ENCODE measurements at places on chromosomes 12 and 14. TPM values are rescaled to one million over a fixed set of nuclear protein-coding genes. Genes with fewer than 3 reads are reported as not detected.

- DNase-seq = no peak
- no peak overlapping the region for H3K27ac ChIP-seq
- H3K4me3 ChIP-seq = no peak overlapping the region
- no peaks in the 10 kb centered on the region for H3K27me3 ChIP-seq
Observed at GRCh38 chr12:26631846-26632245, 201.1 kb downstream of the ITPR2 start.

- peaks cover 29% of the 10 kb centered on the region for H3K4me1 ChIP-seq
- H3K4me3 ChIP-seq = no peak overlapping the region
- H3K27ac ChIP-seq = no peak overlapping the region
Observed at GRCh38 chr12:123089631-123090353, 61.1 kb downstream of the PITPNM2 start.

DNA sequence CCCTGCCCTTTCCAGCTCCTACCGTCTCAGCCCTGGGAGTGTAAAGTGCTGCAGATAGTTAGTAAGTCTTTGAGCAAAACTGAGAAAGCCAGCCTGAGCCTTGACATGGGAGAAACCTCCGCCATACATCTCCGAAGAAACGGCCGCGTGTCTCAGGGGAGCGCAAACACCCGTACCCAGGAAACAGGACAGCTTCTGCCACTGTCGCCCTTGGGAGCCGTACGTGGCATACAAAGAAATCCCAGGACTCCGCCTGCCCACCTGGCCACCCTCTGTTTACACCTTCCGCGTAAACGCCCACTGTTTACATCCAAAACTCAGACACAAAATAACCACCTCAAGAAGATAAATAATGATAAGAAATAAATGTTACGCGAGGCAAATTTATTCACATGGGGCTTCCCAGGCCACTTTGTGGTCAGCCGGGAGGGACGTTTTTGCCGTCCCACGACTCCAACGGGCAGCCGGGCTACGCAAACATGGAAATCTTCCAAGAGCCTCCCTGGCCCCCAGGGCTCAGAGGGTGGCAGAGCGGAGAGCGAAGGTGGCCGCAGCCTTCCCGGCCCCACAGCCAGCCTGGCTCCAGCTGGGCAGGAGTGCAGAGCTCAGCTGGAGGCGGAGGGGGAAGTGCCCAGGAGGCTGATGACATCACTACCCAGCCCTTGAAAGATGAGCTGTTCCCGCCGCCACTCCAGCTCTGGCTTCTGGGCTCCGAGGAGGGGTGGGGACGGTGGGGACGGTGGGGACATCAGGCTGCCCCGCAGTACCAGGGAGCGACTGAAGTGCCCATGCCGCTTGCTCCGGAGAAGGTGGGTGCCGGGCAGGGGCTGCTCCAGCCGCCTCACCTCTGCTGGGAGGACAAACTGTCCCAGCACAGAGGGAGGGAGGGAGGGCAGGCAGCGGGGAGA, at the start of gene BDKRB2:
Gene BDKRB2, plus strand, starts transcription at position 689 of the 908 bp plus-strand sequence. CDS start 32,269 bp downstream, outside the sequence.
- no peaks in the 10 kb centered on the region for H3K36me3 ChIP-seq
- peaks cover 8% of the 10 kb centered on the region for H3K27me3 ChIP-seq
- peak; percentile 60 for DNase-seq
- peak within 1 kb of the TSS; percentile 36 for H3K4me3 ChIP-seq
- H3K4me1 ChIP-seq = peaks cover 7% of the 10 kb centered on the region
- no peak within 1 kb of the TSS for H3K27ac ChIP-seq

GRCh38 chr12:53073881-53074280, 5.3 kb downstream of the SPRYD3 start:
- no peak overlapping the region for H3K4me3 ChIP-seq
- no peak for DNase-seq
- H3K27me3 ChIP-seq = no peaks in the 10 kb centered on the region
- peaks cover 20% of the 10 kb centered on the region for H3K4me1 ChIP-seq
- no peaks in the 10 kb centered on the region for H3K36me3 ChIP-seq

GRCh38 chr12:59119676-59120075, 199.4 kb upstream of the LRIG3 start:
- no peak overlapping the region for H3K27ac ChIP-seq
- no peaks in the 10 kb centered on the region for H3K27me3 ChIP-seq
- H3K36me3 ChIP-seq = no peaks in the 10 kb centered on the region
- H3K4me3 ChIP-seq = no peak overlapping the region
- no peaks in the 10 kb centered on the region for H3K4me1 ChIP-seq
- DNase-seq = no peak

- DNase-seq = no peak
- H3K4me3 ChIP-seq = no peak overlapping the region
- no peak overlapping the region for H3K27ac ChIP-seq
- no peaks in the 10 kb centered on the region for H3K36me3 ChIP-seq
- H3K27me3 ChIP-seq = no peaks in the 10 kb centered on the region
- H3K4me1 ChIP-seq = peaks cover 10% of the 10 kb centered on the region
Observed at GRCh38 chr14:31400031-31400638, 20.2 kb downstream of the HEATR5A start.

DNA sequence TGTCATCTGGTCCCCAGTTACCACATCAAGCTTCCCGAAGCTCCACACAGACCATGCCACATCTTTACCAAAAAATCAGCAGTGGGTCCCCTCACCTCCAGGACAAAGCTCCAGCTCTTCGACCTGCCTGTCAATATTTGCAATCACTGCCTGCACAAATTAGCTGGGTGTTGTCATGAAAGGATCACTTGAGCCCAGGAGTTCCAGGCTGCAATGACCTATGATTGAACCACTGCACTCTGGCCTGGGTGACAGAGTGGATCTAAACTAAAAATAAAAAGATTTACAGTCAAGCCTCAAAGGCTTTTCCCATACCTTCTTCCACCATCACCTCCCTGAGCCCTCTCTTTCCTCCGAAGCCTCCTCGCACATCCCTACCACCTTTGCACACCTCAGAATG, 7.2 kb downstream of the CD4 start:
- no peaks in the 10 kb centered on the region for H3K4me1 ChIP-seq
- no peak overlapping the region for H3K27ac ChIP-seq
- no peak overlapping the region for H3K4me3 ChIP-seq

DNA sequence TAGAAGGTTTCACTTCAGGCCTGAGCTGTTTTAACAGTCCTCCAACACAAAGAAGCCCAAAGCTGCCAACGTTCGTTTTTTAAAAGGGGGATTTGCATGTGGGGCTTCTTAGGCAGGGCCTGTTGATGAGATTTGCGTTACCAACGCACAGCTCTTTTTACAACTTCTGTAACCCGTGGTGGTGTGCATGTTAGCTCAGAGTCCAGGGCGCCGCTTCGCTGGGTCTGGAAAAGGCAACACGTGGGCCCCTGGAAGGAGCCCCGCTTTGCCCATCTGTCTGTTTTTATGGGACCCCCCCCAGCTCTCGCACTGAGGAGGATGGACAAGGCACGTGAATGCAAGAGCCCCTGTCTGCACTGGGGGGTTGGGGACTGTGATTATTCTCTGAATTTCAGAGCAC, 84.0 kb downstream of the ESR2 start:
- no peak overlapping the region for H3K4me3 ChIP-seq
- H3K27me3 ChIP-seq = no peaks in the 10 kb centered on the region
- no peak for DNase-seq
- peaks cover 25% of the 10 kb centered on the region for H3K36me3 ChIP-seq
- peaks cover 42% of the 10 kb centered on the region for H3K4me1 ChIP-seq
- peak overlapping the region; percentile 74 for H3K27ac ChIP-seq

DNA sequence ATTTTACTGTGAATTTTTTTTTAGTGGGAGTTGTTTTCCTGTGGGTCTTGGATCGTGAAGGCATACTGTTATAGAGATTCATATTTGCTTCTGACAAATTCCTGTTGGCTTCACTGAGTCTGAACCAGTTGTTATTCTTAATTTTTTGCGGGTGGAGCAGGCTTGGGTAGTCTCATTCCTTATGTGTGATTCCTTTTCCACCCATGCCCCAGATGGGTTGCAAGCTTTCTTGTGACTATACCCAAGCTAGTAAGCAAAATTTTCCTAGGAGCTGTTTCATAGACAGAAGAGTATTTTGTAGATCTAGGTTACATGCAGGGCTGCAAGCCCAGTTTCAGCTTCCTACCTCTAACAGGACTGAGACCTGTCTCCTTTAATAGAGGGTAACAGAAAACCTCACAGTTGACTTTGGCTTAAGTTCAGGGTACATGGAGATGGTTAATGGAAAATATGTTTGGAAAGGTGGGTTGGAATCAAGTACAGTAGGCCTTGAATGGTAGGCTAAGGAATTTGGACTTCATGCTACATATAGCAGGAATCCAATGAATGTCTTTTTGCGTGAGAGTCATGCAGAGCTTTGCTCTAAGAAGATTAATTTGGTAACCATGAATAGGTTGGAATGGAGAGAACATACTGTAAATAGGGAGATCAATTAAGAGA, 29.0 kb downstream of the TRMT5 start:
- no peak overlapping the region for H3K4me3 ChIP-seq
- no peak for DNase-seq
- no peaks in the 10 kb centered on the region for H3K36me3 ChIP-seq
- peak overlapping the region; percentile 59 for H3K27ac ChIP-seq

DNA sequence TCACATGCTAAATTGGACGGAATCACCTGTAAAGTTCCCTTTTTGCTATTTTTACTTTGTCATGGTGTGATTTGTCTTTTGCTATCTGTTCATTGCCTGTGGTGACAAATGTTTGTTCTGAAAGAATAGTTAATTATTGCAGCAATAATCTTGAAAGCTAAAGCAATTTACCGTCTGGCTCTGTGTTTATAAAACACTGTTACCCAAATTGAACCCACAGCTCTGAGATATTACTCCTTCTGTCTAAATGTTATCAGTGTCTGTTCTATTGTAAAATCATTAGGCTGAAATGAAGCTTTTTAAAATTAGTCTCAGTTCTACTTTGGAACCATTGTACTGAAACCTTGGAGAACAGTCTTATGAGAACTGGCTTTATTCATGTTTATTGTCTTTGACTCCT, 42.5 kb downstream of the TMX1 start:
- no peak overlapping the region for H3K27ac ChIP-seq
- H3K4me3 ChIP-seq = no peak overlapping the region
- DNase-seq = no peak
- H3K27me3 ChIP-seq = no peaks in the 10 kb centered on the region
- H3K36me3 ChIP-seq = no peaks in the 10 kb centered on the region

DNA sequence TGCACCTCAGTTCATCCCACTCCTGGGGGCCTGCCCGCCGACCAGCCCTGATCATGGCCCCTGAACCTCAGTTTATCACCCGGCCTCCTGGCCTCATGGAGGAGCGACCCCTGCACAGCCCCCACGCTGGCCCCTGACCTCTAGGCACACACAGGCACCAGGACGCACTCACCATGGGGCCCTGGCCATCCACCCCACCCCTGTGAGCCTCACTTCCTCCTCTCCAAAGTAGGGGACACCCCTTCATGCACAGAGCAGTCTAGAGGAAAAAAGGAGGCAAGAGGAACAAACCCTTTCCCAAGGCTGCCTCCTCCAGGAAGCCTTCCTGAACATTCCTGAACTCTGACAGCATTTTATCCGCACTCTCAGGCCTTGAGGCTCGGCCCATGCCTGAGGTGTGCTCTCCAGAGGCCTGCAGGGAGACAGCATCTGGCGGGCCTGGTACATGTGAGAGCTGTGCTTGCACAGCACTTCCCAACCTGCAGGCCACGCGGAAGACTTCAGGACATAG, 39.4 kb downstream of the CCNK start:
- DNase-seq = no peak
- no peak overlapping the region for H3K27ac ChIP-seq
- no peaks in the 10 kb centered on the region for H3K36me3 ChIP-seq
- H3K4me3 ChIP-seq = no peak overlapping the region

- no peak overlapping the region for H3K27ac ChIP-seq
- DNase-seq = no peak
- H3K36me3 ChIP-seq = no peaks in the 10 kb centered on the region
Observed at GRCh38 chr14:29548948-29549370, 378.7 kb downstream of the PRKD1 start.

DNA sequence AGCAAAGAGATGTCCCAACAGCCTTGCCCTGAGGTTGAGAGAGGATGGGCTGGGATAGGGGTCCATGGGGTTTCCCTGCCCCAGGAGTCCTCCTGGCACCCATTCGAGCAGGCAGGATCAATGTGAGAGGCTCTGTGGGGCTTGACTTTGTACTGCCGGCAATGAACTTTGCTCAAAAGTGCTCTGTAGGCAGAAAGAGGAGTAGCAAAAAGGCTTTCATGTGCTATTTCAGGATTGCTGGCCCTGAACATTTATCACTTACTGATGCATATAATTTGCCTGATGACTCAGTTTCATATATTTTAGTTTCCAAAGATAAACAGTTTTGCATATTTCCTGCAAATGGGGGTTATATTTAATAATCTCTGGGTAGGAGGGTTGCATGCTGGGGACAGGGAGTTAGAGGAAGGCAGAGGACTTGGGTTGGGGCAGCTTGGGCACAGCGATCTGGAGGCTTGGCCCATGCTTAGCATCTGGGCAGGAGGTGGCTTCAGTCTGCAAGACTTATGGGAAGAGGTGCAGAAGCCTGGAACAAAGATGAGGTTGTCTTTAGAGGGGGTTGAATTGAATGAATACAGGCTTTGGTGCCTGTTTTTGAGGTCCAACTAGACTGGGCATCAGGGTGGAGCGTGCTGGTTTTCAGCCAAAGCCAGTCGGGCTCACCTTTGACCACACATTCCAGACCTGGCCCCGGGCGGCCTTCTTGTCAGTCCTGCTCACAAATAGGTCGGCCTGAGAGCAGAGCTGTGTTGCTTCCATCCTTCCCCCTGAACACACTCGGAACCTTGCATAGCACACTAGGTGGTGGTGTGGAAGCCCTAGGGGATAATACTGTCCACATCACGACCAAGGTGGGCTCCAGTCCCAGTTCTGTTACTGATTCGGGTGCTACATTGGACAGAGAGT, 101.4 kb downstream of the PAPOLA start:
- no peak overlapping the region for H3K27ac ChIP-seq
- no peak for DNase-seq
- no peaks in the 10 kb centered on the region for H3K36me3 ChIP-seq
- no peak overlapping the region for H3K4me3 ChIP-seq

DNA sequence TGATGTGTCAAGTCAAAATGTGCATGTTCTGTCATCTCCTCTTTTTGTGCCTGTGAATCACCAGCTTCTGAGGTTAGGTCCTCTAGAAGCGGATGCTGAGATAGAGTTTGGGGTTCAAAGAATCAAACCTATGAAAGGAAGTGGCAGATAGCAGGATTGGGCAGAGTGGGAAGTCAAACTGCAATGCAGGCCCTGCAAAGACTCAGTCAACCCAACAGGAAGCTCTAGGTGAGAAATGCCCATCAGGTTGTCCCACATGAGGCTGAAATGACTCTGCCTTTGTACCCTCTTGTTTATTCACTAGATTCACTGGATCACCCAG, 4.5 kb upstream of the MIA2 start:
- no peak for DNase-seq
- no peak overlapping the region for H3K27ac ChIP-seq
- H3K27me3 ChIP-seq = no peaks in the 10 kb centered on the region

The KITLG gene
- 7.1 TPM for total RNA-seq

The ALDH2 gene
- 94.9 TPM for total RNA-seq

The ZFHX2 gene
- 0.41 TPM for total RNA-seq

The VDR gene
- total RNA-seq = 3.2 TPM

The KRT71 gene
- not detected for total RNA-seq

The WNT1 gene
- not detected for total RNA-seq

The TMPRSS12 gene
- total RNA-seq = not detected

The NAV3 gene
- 2.4 TPM for total RNA-seq

Measured in gastrocnemius medialis (tissue), 4 donors.